ENCODE measurements at places on chromosomes 2 and 18. TPM values are rescaled to one million over a fixed set of nuclear protein-coding genes. Genes with fewer than 3 reads are reported as not detected.

- peak overlapping the region; percentile 88 for H3K4me3 ChIP-seq
- peaks cover 32% of the 10 kb centered on the region for H3K36me3 ChIP-seq
- H3K27me3 ChIP-seq, result no peaks in the 10 kb centered on the region
- H3K4me1 ChIP-seq, result peaks cover 75% of the 10 kb centered on the region
These were observed 33.3 kb downstream of the UXS1 start for GRCh38 chr2:106160786-106161261.

- DNase-seq, result no peak
- no peak overlapping the region for H3K27ac ChIP-seq
- no peaks in the 10 kb centered on the region for H3K27me3 ChIP-seq
- no peak overlapping the region for H3K4me3 ChIP-seq
- peaks cover 49% of the 10 kb centered on the region for H3K4me1 ChIP-seq
These were observed 8.1 kb downstream of the METTL21A start for GRCh38 chr2:207617011-207617671.

DNA sequence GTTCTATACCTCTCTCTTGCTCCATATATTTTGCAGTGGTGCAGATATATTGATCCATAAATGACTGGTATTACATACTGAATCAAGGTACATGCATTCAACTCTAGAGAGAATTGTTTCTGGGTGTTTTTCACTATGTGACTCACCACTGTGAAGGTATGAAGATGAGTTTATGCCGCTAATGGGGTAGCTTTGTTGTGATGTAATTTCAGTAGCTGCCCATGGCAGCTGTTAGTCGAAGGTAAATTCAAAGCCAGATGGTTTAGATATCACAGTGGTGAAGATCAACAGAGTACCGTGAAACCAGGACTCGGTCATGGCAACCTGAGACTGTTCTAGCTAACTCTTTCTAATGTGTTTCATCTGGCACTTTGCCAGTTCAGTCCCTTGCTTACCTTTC lies 50.4 kb downstream of the PKP4 start:
- no peaks in the 10 kb centered on the region for H3K27me3 ChIP-seq
- H3K36me3 ChIP-seq, result no peaks in the 10 kb centered on the region
- no peak overlapping the region for H3K4me3 ChIP-seq
- DNase-seq, result no peak
- H3K27ac ChIP-seq, result no peak overlapping the region

ZFP36L2 gene
- total RNA-seq, result 62.1 TPM

- H3K27me3 ChIP-seq, result no peaks in the 10 kb centered on the region
- no peaks in the 10 kb centered on the region for H3K36me3 ChIP-seq
- H3K4me1 ChIP-seq, result no peaks in the 10 kb centered on the region
- no peak overlapping the region for H3K27ac ChIP-seq
- H3K4me3 ChIP-seq, result no peak overlapping the region
These were observed 121.5 kb downstream of the PTPRM start for GRCh38 chr18:7688580-7688979.

DNA sequence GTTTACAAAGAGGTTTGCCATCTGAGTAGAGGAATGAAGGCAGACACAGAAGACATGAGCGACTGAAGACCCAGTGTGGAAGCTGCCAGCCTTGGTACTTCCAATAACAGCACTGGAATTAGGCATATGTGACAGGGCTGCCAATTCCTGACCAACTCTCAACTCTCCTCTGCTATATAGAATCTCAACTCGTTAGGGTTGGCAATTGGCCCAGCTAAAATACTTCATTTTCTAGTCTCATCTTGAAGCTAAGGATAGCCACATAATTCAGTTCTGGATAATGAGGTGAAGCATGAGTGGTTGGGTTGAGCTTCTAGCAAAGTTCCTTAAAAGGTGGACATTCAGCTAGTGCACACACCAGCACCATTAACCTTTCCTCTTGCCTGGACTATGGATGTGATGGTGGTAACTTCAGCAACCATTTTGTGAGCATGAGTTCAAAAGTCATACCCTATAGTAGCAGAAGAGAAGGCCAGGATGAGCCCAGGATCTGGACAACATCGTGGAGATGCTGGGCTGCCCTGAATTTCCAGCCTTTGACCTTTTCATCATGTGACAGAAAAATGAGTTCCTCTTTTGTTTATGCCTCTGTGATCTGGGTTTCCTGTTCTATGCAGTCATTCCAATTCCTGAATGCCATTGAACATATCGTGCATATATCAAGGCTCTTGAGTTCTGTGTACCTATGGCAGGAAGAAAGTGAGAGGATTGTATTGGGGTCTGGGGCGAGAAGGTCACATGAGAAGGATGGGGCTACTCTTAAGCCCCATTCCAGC lies 68.1 kb upstream of the HAAO start:
- H3K4me1 ChIP-seq, result no peaks in the 10 kb centered on the region
- H3K27ac ChIP-seq, result no peak overlapping the region
- no peaks in the 10 kb centered on the region for H3K36me3 ChIP-seq
- no peak overlapping the region for H3K4me3 ChIP-seq

DNA sequence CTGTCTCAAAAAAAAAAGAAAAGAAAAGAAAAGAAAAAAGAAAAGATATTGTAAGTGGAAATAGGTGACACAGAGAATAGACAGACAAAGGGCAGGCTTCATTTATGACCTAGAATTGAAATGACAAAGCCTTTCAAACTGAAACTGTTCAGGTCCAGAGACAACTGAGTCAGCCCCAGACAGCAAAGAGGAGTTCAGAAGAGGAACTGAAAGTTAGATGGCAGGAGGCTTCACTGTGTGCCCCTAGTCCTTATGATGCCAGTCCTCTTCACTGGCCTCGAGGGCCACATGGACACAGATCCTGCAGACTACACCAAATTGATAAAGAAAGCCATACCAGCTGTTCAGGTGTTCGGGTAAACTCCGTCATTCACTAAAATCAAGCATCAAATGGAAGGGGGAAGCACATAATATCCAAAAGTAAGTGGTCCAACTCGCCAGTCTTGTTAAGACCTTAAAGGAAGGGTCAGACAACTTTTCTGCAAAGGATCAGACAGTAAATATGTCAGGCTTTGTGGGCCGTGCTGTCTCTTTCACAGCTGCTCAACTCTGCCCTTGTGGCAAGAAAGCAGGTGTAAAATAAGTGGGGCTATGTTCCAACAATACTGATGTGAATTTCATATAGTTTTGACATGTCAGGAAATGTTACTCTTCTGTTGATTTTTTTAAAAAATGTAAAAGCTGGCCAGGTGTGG lies 231.9 kb upstream of the MGAT5 start:
- DNase-seq, result no peak
- H3K4me3 ChIP-seq, result peak overlapping the region; percentile 35
- peaks cover 35% of the 10 kb centered on the region for H3K4me1 ChIP-seq
- no peaks in the 10 kb centered on the region for H3K27me3 ChIP-seq

SPAG16 gene
- total RNA-seq, result 11.2 TPM

POMC gene
- 3.2 TPM for total RNA-seq

DNA sequence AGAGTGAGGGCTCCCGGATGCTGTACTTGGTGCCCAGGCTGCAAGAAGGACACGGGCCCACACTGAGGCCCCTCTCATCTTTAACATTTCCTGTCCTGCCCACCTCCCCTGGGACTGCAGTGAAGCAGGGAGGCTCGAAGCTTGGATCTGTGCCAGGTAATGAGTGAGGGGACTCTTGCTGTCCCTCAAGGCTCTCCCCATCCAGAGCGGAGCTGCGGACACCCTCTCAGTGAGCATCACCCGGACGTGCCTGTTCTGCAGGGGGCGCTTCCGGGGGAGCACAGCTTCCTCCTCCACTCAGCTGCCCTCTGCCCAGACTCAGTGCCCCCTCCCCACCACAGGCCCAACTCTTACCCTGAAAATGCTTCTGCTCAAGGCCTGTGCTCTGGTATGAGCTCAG lies 150.0 kb upstream of the MYCN start:
- H3K4me1 ChIP-seq, result no peaks in the 10 kb centered on the region
- no peak for DNase-seq
- no peaks in the 10 kb centered on the region for H3K27me3 ChIP-seq
- H3K4me3 ChIP-seq, result no peak overlapping the region
- no peak overlapping the region for H3K27ac ChIP-seq
- H3K36me3 ChIP-seq, result no peaks in the 10 kb centered on the region

DNA sequence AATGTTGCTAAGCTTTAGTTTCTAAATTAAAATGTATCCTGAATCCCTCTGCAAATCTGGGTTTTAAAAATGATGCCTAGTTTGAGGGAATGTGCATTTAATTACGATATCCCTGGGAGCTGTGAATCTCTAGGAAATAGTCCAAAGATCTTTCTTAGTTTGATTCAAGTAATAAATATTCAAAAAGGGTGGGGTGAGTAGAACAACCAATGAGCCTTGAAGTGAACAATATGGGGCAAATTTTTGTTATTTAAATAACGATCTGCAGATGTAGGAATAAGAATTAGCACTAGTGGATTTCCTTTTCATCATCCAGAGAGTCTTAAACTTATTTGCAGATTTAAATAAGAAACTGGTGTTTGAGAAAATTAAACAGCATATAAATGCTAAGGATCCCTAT lies 106.3 kb downstream of the ACVR1 start:
- no peak for DNase-seq
- no peak overlapping the region for H3K4me3 ChIP-seq
- peaks cover 39% of the 10 kb centered on the region for H3K36me3 ChIP-seq
- no peaks in the 10 kb centered on the region for H3K4me1 ChIP-seq
- H3K27me3 ChIP-seq, result no peaks in the 10 kb centered on the region

DNA sequence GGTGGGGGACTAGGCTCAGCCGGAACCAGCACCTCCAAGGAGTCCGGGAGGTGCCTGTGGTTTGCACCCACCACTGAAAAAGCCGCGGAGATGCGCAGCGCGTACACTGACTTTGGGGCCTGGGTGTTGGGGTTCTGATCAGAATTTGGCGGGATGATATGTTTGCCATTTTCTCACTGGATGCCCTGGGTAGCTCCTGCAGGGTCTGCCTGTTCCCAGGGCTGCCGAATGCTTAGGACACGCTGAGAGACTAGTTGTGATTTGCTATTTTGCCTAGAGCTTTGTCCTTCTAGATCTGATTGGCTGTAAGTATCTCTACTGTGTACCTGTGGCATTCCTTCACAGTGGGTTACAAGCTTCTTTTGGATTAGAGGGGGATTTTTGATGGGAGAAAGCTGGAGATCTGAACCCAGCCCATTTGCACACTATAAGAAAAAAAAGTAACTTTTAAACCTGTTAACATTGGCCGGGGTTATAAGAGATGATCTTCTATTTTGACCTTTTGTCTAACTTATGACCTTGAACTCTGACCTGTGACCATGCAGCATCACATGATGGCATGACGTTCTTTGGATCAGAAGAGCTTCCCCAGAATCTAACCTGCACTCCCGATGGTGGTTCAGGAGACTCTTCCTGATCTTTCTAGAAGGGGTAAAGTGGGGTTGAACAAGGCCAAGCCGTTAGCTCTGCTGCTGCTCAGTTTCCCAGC lies 1.6 kb downstream of the KCNE4 start:
- H3K36me3 ChIP-seq, result no peaks in the 10 kb centered on the region
- H3K27ac ChIP-seq, result no peak overlapping the region
- no peaks in the 10 kb centered on the region for H3K27me3 ChIP-seq
- DNase-seq, result no peak
- H3K4me3 ChIP-seq, result no peak overlapping the region
- H3K4me1 ChIP-seq, result no peaks in the 10 kb centered on the region

- H3K27me3 ChIP-seq, result no peaks in the 10 kb centered on the region
- DNase-seq, result no peak
- no peaks in the 10 kb centered on the region for H3K4me1 ChIP-seq
- H3K36me3 ChIP-seq, result peaks cover 3% of the 10 kb centered on the region
- no peak overlapping the region for H3K4me3 ChIP-seq
These were observed 37.5 kb upstream of the CYP26B1 start for GRCh38 chr2:72185206-72185605.

GRCh38 chr2:26008851-26009566 lies 24.9 kb upstream of the RAB10 start:
- H3K27ac ChIP-seq, result no peak overlapping the region
- no peak overlapping the region for H3K4me3 ChIP-seq
- peaks cover 3% of the 10 kb centered on the region for H3K27me3 ChIP-seq
- no peaks in the 10 kb centered on the region for H3K36me3 ChIP-seq
- no peaks in the 10 kb centered on the region for H3K4me1 ChIP-seq

ASB18 gene
- total RNA-seq, result not detected

TMEM37 gene
- 0.37 TPM for total RNA-seq

GRCh38 chr2:182230561-182230960 lies 196.3 kb downstream of the PDE1A start:
- no peak for DNase-seq
- no peaks in the 10 kb centered on the region for H3K27me3 ChIP-seq
- H3K4me1 ChIP-seq, result no peaks in the 10 kb centered on the region
- H3K4me3 ChIP-seq, result no peak overlapping the region
- no peaks in the 10 kb centered on the region for H3K36me3 ChIP-seq

DNA sequence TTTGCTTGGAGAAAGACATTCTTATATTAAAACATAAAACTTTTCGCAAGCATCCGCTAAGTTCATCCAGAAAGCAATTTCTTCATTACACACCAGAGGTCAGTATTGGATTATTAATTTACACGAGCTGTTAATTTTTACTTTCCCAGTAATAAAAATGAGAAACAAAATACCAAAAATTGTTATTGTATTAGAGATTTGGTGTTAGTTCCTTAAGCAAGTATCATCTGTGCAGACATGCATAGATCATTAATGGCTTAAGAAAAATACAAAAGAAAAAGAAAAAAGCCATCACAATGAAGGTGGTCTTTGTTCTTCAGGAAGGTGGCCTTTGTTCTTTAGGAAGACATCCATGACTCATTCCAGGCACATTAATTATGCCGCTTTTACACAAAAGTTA lies 53.6 kb upstream of the HNMT start:
- no peak overlapping the region for H3K27ac ChIP-seq
- H3K27me3 ChIP-seq, result peaks cover 2% of the 10 kb centered on the region
- H3K4me3 ChIP-seq, result no peak overlapping the region
- no peak for DNase-seq
- H3K36me3 ChIP-seq, result no peaks in the 10 kb centered on the region
- no peaks in the 10 kb centered on the region for H3K4me1 ChIP-seq

DNA sequence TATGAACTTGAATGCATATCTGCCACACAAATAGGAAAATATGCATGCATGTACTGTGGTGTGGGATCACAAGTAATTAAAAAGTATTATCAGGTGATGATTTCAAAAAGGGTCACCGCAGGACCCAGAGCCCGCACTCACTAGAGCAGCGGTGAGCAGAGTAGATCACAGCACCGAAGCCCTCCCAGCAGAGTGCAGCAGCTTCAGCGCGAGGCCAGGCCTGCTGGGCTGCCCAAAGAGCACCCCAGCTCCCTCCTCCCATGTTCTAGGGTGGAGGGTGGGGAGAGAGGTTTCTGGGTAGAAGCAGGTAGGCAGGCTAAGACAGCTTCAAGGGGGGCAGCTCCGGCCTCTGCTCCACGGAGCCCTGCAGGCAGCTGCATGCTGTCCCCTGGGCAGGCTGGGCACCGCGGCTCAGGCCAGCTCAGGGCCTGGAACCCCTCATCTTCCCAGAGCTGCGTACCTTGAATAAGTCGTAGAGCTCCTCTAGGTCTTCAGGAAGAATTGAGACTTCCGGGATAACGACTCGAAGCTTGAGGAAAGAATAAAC lies 24.9 kb downstream of the RPL31 start:
- no peak overlapping the region for H3K27ac ChIP-seq
- no peak overlapping the region for H3K4me3 ChIP-seq
- no peaks in the 10 kb centered on the region for H3K36me3 ChIP-seq
- no peak for DNase-seq
- H3K27me3 ChIP-seq, result no peaks in the 10 kb centered on the region
- peaks cover 2% of the 10 kb centered on the region for H3K4me1 ChIP-seq

- H3K36me3 ChIP-seq, result no peaks in the 10 kb centered on the region
- H3K4me3 ChIP-seq, result no peak overlapping the region
- no peak for DNase-seq
- peaks cover 48% of the 10 kb centered on the region for H3K4me1 ChIP-seq
- H3K27ac ChIP-seq, result peak overlapping the region; percentile 67
- no peaks in the 10 kb centered on the region for H3K27me3 ChIP-seq
These were observed 2.1 kb upstream of the EMILIN1 start for GRCh38 chr2:27076323-27076722.

All from activated B cell treated with CpG ODN at 0.5 μM for 24 hours (primary cell).